ENCODE measurements at places on chromosomes 7 and 10. TPM values are rescaled to one million over a fixed set of nuclear protein-coding genes. Genes with fewer than 3 reads are reported as not detected.

Gene ELFN1
- 2.1 TPM for total RNA-seq

Gene PHKG1
- 0.64 TPM for total RNA-seq

Gene INSYN2A
- not detected for total RNA-seq

Gene RBP3
- not detected for total RNA-seq

Gene TFEC
- 0.39 TPM for total RNA-seq

Gene MALRD1
- 0.31 TPM for total RNA-seq

Gene PVRIG
- total RNA-seq = not detected
